Stimulated activated naive CD4-positive, alpha-beta T cell treated with Interleukin-2 at 50 U/mL for 16 hours (primary cell): ENCODE measurements at places on chromosomes 4 and X.

GRCh38 chr4:150990993-150991392, 24.1 kb downstream of the LRBA start:
- no peak for DNase-seq

DNA sequence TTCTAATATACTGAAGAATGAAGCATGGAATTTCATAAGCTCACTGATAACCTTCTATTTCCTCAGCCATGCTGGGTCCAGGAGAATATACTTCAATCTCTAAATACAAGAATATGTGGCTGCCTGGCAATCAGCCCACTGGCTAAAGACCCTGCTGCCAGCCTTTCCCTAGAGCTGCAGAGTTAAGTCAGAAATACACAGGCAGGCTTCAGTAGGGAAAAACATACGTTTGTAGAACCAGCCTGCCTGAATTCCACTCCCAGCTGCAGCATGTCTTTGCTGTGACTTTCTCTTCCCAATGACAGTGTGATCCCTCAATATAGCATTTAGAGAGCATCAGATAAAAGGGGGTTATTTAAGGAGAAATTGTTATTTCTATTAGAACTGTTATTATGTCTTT, 289.1 kb downstream of the PCDH19 start:
- no peak for DNase-seq

GRCh38 chr4:152949930-152950329, 13.8 kb downstream of the FHDC1 start:
- DNase-seq, result no peak

- DNase-seq, result no peak
Measured at GRCh38 chrX:136936183-136936549, 55.6 kb upstream of the RBMX start.

GRCh38 chrX:107978707-107979307, 3.4 kb downstream of the TEX13B start:
- DNase-seq, result no peak

- no peak for DNase-seq
Measured at GRCh38 chr4:57110640-57111511, 691 bp upstream of the IGFBP7 start.

DNA sequence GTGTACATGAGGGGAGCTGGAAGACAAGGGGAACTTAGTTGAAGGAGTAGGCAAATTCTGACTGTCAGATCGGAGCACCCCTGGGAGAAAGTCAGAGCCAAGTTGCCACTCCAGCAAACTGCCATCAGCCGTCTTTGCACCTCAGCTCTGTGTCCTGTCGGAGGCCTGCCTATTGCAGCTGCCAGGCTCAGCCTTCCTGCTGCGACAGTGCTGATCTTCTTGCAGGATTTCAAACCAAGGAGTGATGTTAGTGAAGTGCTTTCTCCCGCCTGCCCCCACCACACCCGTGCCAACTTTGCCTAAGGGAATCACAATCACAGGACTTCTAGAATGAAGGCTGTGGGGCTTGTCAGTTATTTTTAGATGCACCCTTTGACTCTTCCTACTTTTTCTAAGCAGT, 185.3 kb downstream of the KIT start:
- DNase-seq, result no peak
